ENCODE measurements at places on chromosomes 11 and 22.

DNA sequence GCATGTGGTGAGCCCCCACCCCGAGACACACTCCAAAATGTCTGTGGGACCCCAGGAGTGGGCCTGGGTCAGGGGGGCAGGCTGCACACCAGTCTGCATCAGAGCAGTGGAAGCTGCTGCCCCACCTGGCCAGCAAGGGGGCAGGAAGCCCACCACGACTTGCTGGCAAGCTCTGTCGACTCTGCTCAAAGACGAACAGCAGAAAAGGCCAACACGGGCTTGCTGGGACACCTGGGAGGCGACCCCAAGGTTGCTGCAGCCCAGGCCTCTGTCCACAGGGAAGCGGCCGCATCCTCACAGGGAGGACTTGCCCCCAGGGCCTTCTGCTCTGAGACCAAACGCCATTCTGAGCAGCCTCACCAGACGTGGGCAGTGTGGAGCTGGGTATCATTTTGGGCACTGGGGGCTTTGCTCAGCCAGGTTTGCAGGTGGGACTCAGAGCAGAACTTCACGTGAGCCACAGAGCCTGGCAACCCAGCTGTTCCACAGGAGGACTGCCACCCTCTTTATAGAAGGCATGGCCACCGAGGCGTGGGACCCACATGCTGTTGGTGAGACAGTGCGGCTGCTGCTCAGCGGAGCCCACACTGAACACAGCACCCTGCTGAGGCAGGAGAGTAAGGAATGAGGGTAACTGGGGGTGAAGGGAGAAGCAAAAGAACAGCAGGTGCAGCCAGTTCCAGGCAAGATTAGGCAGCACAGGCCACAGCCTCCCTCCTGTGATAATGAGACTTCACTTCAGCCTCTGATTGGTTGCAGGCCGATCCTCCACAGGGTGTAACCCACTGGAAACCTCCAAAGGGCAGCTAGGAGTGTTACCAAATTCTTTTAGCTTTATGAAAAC, 11.0 kb downstream of the IL17REL start:
- no peak for DNase-seq

- no peak for DNase-seq
Measured at GRCh38 chr11:102263379-102264003, 53.8 kb upstream of the BIRC3 start.

GRCh38 chr11:121459413-121460017, 6.7 kb upstream of the SORL1-AS1 start:
- DNase-seq, result no peak

DNA sequence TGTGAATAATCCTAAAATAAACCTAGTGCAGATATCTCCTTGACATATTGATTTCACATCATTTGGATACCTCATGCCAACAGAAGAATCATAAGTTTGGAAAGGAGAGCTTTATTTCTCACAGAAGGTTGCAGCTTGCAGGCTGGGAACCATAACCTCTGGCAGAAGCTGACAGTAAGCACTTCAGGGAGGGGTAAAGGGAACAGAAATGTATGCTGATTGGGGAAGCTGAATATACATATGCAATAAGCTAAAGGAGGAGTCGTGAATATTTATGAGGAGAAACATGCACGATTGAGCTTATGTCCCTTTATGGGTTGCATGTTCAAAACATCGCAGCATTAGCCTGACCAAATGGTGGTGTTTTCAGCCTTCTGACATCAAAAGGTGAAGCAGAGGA, 814.5 kb downstream of the TBC1D22A start:
- no peak for DNase-seq

DNA sequence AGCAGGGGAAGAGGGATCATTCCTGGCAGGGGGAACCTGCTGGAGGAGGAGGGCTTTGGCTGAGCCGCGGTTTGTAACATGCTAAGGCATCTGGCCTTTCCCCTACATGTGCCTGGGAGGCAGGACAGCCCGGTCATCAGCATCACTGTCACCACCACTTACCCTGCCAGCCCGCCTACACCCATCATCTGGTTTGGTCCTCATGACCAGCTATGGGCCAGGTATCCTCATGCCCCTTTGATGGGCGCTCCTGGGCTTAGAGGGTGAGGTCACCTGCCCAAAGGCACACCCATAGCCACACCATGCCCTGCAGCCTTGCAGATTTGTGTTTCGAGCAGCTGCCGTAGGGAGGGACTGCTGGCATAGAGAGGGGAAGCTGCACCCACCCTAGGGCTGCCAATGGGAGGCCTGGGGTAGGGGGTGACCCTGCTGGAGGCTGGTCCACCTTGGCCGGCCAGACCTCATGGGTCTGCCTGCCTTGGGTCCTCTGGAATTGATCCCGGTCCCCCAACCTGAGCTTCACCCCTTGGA, 2.6 kb downstream of the MRGPRF start:
- no peak for DNase-seq

- DNase-seq, result no peak
Measured at GRCh38 chr11:125165111-125165842, 726 bp downstream of the PKNOX2 start.

- DNase-seq, result no peak
Measured at GRCh38 chr11:119567688-119568582, 145.0 kb upstream of the THY1 start.

GRCh38 chr11:117239295-117239694, 6.8 kb downstream of the RNF214 start:
- DNase-seq, result no peak

GRCh38 chr22:46363611-46364321, 28.3 kb downstream of the TRMU start:
- no peak for DNase-seq

GRCh38 chr11:18969720-18970119, 30.5 kb upstream of the MRGPRX1 start:
- no peak for DNase-seq

GRCh38 chr11:69416762-69417698, 64.4 kb upstream of the LINC01488 start:
- DNase-seq, result no peak

GRCh38 chr11:63937713-63938478, 906 bp upstream of the NAA40 start:
- DNase-seq, result no peak

DNA sequence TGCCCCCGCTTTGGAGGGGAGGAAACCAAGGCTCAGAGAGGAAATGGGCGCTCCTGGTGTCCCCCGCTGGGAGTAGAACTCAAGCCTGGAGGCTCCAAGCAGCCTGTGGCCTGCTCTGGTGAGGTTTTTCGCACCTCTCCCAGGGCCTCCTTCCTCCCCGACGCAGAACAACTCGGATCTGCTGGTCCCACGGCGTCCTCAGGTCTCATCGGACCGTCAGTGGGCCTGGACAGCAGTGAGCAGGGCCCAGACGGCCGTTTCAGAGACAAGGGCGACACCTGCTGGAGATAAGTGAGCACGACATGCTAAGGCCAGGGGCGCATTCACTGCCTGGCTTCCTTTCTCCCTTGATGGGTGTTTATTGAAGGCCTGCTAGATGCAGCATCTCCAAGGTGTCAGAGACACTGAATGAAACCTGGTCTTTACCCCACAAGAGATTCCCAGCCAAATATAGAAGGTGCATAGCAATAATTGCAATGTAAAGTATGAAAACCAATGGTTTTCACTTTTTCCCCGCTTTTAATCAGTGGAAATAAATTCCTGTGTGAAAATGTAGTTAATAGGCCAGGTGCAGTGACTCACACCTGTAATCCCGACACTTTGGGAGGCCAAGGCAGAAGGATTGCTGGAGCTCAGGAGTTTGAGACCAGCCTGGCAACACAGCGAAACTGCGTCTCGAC, 26.9 kb upstream of the CD82 start:
- peak; percentile 39 for DNase-seq

- no peak for DNase-seq
Measured at GRCh38 chr22:30221121-30221992, 25.2 kb downstream of the LIF start.

DNA sequence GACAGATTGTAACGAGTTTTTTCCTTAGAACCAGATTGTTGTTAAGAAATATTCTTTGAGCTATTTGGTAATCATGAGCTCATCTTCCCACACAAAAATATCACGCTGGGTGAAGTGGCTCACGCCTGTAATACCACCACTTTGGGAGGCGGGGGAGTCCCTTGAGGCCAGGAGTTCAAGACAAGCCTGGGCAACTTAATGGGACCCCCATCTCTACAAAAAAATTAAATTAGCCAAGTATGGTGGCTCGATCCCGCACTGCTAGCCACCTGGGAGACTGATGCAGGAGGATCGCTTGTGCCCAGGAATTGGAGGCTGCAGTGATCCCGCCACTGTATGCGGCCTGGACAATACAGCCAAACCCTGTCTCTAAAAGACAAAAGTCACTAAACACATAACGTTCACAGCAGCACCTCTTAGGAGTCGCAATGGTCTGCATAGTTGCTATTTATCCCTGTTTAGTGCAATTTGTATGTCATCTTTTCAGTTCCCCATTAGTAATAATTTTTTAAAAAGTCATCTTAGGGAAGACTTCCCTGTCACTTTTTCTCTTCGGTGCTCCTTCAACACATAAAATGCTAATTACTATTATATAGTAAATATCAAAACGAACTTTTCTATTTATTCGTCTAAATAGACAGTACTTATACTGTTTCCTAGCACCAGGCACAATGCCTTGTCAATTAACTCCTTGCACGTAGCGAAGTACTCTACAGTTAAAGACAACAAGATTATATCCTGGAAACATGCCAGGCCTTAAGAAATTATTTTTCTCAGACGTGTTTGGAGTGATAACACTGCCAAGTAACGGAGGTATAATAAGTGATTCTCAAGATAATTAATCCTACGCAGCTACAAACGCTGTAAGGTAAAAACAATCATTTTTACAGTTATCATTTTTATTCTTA, 1.1 kb downstream of the ST13 start:
- no peak for DNase-seq

DNA sequence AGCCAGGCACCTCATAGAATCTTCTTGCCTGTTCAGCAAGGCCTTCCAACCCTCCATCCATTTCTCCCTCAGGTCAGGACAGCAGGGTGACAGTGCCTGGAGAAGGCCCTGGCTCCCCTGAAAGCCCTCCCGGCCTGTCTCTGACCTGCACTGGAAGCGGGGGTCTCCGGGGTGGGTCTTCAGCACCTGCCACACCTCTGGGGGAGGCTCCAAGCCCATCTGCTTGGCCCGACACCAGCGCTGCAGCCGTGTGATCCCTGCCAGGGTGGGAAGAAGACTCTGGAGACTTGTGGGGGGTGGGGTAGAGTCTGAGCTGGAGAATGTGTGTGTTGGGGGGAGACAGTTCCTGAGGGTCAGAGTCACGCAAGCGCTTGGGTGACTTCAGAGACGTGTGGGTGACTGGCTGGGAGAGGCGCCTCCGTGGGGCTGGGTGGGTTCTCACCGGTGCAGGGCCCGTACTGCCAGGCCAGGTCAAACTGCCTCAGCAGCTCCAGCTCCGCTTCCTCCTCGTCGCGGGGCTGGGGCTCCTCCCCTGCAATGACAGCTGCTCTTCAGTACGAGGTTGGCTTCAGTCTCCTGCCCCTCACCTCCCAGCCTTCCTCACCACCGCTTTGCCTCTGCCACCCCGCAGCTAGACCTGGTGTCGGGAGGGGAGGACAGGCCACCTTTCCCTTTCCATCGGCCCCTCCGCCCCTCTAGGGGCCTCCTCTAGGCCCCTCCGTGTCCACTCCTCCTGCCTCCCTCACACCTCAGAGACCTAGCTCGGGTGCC, 615 bp downstream of the POLD4 start:
- DNase-seq, result no peak

DNA sequence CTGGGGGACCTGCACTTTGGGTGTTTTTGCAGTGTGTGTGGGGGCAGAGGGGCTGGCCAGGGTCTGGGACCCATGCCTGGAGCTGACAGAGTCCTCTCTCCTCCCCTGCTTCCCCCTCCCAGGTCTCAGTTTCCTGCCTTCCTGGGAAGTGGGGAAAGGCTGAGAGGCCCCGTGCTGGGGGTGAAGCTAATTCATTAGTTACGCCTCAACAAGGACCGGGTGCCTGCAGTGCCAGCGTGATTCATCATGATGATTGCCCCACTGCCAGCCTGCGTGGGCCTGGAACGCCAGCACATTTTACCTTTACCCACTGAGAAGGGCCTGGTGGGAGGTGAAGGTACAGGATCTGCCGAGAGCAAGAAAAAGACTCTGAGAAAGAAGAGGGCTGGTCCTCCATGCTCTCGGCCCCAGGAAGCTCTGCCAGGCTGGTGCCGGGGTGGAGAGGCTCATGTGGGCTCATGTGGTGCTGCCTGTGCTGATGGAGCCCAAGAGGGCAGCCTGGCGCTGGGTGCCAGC, 2.9 kb upstream of the LRRC10B start:
- no peak for DNase-seq

- no peak for DNase-seq
Measured at GRCh38 chr11:100629671-100630070, 57.4 kb upstream of the ARHGAP42 start.

GRCh38 chr22:30425616-30426387, at the start of gene MTFP1:
TSS of gene MTFP1 (plus strand) at chr22:30425768. CDS start at chr22:30425880, 112 bp downstream.
- DNase-seq, result no peak

DNA sequence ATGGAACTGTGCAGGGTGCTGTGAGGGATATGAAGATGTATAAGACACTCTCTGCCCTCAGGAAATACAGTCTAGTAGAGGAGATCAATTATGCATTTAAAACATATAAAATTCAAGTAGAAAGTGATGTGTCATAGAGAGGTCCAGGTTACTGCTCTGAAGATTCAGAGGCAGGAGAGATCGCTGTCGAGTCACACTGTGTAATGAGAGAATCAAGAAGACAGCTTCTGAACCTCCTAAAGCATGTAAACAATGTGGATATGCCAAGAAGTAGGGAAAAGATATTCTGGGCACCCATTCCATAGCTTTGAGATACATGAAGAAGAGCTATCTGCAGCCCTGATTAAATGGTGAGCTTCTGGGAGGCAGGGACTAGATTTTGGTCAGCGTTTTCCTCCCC, 16.7 kb downstream of the SSH3 start:
- no peak for DNase-seq

DNA sequence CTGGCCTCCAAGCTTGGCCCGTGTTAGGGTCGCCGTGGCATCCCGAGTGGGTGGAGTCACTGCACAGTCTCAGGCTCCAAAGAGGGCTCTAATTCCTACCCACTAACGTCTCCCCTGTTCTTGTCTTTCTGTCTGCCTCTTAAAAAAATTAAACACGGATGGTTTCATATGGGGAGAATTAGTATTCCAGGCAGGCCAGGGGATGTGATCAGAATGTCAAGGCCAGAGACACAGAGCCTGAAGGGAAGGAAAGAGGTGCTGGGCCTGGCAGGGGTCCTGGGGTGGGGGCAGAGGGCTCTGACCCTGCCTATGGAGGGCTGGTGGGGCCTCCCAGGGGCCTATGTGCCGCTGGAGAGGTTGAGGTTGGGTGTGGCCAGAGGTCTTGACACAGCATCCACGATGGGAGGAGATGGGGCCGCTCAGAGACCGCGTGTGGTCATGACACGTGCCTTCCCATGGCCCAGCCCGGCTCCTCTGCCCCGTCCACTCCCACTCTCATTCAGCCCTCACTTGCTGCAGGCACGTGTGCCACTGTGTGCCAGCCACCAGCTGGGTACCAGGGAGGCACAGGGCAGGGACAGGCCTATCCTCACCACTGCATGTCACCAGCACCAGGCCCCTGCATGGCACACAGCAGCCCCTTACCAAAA, 56.5 kb downstream of the FLRT1 start:
- no peak for DNase-seq

- DNase-seq, result no peak
Measured at GRCh38 chr11:74208507-74208906, 37.4 kb downstream of the PPME1 start.

Data from GOT3 (cell line).